ENCODE measurements at places on chromosomes 11 and 22. TPM values are rescaled to one million over a fixed set of nuclear protein-coding genes. Genes with fewer than 3 reads are reported as not detected.

C11orf87 gene
- not detected for total RNA-seq

TTLL12 gene
- 211 TPM for total RNA-seq

GRCh38 chr11:11370255-11370961, 17.4 kb upstream of the CSNK2A3 start:
- no peaks in the 10 kb centered on the region for H3K27me3 ChIP-seq
- H3K36me3 ChIP-seq = no peaks in the 10 kb centered on the region
- DNase-seq = no peak
- no peak overlapping the region for H3K27ac ChIP-seq

- H3K27ac ChIP-seq = no peak overlapping the region
- DNase-seq = no peak
- no peaks in the 10 kb centered on the region for H3K36me3 ChIP-seq
- H3K27me3 ChIP-seq = no peaks in the 10 kb centered on the region
- peaks cover 9% of the 10 kb centered on the region for H3K4me1 ChIP-seq
Measured at GRCh38 chr11:118939953-118940598, 14.3 kb upstream of the BCL9L start.

PGA3 gene
- total RNA-seq = not detected

A4GALT gene
- total RNA-seq = 14.3 TPM

PATE4 gene
- total RNA-seq = not detected

GRCh38 chr11:121257976-121258375, 34.6 kb upstream of the SC5D start:
- H3K36me3 ChIP-seq = no peaks in the 10 kb centered on the region
- DNase-seq = no peak
- H3K4me3 ChIP-seq = no peak overlapping the region
- H3K4me1 ChIP-seq = peaks cover 28% of the 10 kb centered on the region
- peak overlapping the region; percentile 9 for H3K27ac ChIP-seq

- H3K36me3 ChIP-seq = peaks cover 18% of the 10 kb centered on the region
- H3K4me1 ChIP-seq = peaks cover 66% of the 10 kb centered on the region
- DNase-seq = no peak
- no peaks in the 10 kb centered on the region for H3K27me3 ChIP-seq
- peak within 1 kb of the TSS; percentile 92 for H3K27ac ChIP-seq
- peak within 1 kb of the TSS; percentile 77 for H3K4me3 ChIP-seq
Measured at GRCh38 chr22:20115691-20116375, at the start of gene RANBP1. Gene RANBP1, plus strand, starts transcription at chr22:20116104. Its CDS starts 81 bp downstream, at chr22:20116185.

DNA sequence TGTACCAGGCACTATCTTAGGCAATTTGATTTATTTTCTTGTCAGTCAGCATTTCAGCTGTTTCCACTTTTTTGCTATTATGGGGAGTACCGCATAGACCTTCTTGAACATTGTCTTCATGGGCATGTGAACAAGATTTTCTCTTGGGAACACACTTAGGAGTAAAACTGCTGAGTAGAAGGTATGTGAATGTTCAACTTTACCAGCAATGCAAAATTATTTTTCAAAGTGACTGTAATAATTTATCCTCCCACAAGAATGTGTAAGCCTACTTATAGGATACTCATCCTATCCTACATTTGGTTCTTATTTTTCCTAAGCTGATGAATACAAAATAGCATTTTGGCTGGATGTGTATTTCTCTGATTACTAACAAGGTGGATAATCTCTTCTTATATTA, 132.0 kb upstream of the NAV2 start:
- H3K36me3 ChIP-seq = no peaks in the 10 kb centered on the region
- H3K4me3 ChIP-seq = no peak overlapping the region

- no peaks in the 10 kb centered on the region for H3K27me3 ChIP-seq
- no peaks in the 10 kb centered on the region for H3K36me3 ChIP-seq
- no peak overlapping the region for H3K27ac ChIP-seq
- DNase-seq = no peak
- H3K4me1 ChIP-seq = no peaks in the 10 kb centered on the region
- H3K4me3 ChIP-seq = no peak overlapping the region
Measured at GRCh38 chr11:14079011-14079410, 116.5 kb downstream of the SPON1 start.

DNA sequence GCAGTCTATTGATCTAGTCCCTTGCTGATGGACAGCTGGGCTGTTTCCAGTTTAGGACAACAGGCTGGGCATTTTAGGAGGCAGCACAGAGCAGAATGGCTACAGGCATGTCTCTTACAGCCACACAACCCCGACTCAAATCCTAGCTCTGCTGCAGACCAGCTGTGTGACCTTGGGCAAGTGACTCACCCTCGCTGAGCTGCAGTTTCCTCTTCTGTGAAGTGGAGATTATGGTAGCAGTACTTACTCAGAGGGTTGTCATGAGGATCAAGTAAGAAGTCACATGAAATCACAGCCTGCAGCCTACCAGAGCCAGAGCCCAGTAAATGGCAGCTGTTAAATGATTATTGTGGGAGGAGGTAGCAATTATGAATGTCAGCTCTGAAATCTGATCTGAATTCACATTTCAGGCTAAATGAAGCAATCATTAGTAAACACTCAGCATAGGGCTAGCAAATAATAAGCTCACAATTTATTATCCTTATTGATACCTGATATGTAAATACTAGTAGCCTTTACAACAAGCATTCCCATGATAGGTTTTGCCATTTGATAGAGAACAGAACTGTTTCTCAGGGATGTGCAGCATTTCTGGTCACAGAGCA, 58.9 kb downstream of the MYEOV start:
- H3K4me3 ChIP-seq = no peak overlapping the region
- no peak overlapping the region for H3K27ac ChIP-seq
- no peak for DNase-seq
- no peaks in the 10 kb centered on the region for H3K36me3 ChIP-seq
- H3K27me3 ChIP-seq = peaks cover 35% of the 10 kb centered on the region
- H3K4me1 ChIP-seq = peaks cover 8% of the 10 kb centered on the region

KRTAP5-8 gene
- 0.22 TPM for total RNA-seq

DNA sequence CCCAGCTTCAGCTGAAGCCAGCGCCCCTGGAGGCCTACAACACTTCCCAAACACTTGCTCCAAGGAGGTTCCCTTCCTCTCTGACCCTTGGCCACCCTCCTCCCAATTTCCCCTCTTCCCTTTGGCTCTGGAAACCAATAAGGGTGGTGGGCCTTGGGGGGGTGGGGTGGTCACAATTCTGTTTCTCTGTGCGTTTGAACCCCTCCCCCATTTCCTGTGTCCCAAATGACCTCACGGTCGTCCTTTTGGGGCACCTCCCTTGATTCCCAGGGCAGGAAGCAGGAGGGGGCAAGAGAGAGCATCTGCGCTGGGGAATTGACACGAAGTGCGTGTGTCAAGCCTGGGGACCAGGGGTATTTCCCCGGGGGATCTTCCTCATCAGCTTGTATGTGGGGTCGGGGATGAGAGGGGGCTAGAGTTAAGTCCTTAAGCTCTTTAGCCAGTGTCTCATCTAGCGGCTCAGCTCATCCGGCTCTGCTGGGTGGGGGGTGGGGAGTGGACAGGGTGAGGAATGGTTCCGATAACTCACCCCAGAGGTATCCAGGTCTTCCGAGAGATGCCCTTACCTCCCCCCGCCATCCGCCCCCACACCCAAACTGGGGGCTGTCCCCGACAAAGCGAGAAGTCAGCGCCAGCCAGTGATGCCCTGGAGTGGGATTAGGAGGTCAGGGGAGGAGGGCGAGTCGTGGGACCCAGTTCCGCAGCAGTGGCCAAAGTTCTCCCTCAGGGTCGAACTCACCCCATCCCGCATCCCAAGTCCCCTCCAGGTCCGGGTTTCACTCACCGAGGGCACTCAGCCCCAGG, 587 bp downstream of the ESAM start:
- peaks cover 19% of the 10 kb centered on the region for H3K36me3 ChIP-seq
- H3K27ac ChIP-seq = peak overlapping the region; percentile 87
- H3K4me1 ChIP-seq = peaks cover 34% of the 10 kb centered on the region
- peak overlapping the region; percentile 55 for H3K4me3 ChIP-seq
- peaks cover 6% of the 10 kb centered on the region for H3K27me3 ChIP-seq

- no peaks in the 10 kb centered on the region for H3K27me3 ChIP-seq
- peak overlapping the region; percentile 83 for H3K27ac ChIP-seq
- DNase-seq = no peak
- peak overlapping the region; percentile 44 for H3K4me3 ChIP-seq
- peaks cover 65% of the 10 kb centered on the region for H3K4me1 ChIP-seq
Measured at GRCh38 chr11:79439886-79440570, 802 bp downstream of the TENM4 start.

CARD16 gene
- total RNA-seq = 9.0 TPM

DNA sequence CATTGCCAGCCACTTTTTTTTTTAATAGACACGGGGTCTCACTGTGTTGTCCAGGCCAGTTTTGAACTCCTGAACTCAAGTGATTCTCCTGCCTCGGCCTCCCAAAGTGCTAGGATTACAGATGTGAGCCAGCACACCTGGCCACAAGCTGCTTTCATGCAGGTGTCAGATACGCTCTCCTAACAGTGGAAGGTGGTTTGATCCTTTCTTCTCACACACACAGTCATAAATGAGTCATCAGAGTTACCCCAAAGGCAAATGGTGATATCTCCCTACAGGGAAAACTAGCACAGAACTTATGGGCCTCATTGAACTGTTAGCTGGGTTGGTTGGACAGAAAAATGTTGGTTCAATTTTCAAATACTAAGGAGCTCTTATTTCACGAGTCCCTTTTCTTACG, 38.2 kb upstream of the UBASH3B start:
- H3K36me3 ChIP-seq = no peaks in the 10 kb centered on the region
- H3K4me3 ChIP-seq = no peak overlapping the region
- no peak for DNase-seq
- H3K4me1 ChIP-seq = no peaks in the 10 kb centered on the region

DNA sequence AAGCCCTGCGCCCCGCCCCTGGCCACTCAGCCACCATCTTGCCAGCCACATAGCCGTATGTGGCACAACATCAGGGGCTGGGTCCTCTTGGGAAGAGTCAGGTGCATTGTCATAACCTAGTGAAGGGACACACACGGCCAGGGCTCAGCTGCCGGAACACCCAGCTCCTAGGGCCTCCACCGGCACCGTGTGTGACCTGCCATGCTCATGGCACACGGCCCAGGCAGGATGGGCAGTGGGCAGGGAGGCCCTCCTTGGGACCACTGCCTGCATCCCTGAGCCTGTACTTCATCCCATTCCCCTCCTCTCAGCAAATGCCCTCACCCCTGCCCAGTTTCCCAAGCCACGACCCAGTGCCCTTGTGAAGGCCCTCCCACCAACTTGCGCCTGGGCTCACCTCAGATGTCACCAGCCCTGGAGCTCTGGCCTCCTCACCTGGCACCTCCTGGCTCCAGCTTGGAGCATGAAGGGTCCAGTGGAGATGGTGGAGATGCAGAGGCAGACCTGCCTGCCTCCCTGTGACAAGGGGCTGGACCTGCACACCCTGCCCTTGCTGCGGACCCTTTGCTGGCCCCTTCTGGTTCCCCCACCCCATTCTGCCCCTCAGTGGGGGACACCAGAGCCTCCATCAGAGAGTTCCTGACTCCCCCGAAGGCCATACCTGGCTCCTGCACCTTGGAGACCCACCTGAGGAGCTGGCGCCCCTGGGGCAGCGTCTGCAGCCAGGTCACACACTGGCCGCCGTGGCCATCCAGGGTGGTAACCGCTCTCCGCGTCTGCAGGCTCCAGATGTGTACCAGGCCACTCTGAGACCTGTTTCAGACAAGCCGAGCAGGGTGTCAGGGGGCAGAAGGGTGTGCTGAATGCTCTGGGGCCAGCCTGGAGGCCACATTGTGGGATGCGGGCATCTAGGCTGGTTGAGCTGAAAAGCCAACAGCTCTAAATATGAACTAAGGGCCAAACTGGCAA, 34.5 kb downstream of the GNB1L start:
- H3K27me3 ChIP-seq = no peaks in the 10 kb centered on the region
- DNase-seq = no peak
- H3K4me1 ChIP-seq = peaks cover 13% of the 10 kb centered on the region
- no peak overlapping the region for H3K27ac ChIP-seq
- no peak overlapping the region for H3K4me3 ChIP-seq
- peaks cover 10% of the 10 kb centered on the region for H3K36me3 ChIP-seq
